ENCODE measurements at places on chromosomes 1 and 21.

DNA sequence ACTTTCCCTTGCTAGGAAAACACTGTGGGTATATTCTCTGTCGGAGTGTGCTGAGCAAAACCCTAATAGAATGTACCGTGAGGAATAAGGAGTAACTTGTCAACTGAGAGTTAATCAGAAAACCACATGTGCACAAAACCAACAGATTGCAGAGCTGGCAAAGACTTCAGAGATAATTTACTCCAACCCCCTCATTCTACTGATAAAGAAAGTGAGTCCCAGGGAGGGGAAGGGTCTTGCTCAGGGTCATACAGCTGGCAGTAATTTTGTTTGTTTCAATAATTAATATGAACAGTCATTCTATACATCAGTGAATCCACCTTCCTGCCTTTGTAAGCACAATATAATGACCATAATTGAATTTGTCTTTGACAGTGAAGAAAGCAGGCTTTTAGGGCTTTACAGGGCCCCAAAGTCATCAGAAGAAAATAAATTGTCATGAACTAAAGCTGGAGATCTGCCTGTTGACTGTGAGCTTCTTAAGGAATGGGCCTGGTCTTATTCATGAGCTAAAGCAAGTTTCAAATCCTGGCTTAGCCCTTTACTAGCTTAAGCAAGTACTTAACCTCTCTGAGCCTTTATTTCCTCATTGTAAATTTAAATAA is 67.2 kb upstream of the HOOK1 start:
- DNase-seq: no peak

DNA sequence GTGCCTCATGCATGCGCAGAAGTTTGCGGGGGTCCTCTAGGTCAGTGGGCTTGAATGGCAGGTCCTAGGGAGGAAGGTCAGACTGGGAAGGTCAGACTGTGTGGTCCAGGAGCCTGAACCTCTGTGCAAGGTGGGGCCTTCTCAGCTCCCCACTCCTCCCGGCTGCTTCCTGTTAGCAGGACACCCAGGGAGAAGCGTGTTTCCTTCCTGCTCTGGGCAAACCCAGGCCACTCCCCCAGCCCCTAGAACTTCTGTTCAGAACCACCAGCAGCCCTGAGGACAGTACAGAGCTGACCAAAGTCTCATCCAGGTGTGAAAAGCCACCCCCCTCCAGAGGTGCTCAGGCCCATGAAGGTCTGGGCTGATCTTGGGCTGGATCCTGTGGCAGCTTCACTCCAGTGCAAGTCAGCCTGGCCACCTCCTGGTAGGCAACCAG is 29.9 kb downstream of the NAV1 start:
- no peak for DNase-seq

DNA sequence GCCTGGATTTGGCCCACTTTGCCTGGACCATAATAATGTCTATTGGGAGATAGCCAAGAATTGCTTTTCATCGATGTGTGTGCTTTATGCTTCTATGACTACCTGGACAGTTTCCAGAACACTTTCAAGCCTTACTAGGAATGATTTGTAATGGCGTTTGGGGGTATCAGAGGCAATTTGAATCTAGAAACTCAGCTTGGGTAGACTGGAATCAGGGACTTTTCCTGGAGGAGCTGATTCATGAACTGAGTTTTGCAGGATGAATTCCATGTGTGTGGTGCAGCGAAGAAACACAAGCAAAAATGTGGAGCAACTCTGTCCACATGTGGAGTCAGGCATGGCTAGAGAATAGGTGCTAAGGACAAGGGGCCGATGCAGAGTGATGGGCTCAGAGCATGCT is 11.9 kb upstream of the TMEM61 start:
- DNase-seq: no peak

DNA sequence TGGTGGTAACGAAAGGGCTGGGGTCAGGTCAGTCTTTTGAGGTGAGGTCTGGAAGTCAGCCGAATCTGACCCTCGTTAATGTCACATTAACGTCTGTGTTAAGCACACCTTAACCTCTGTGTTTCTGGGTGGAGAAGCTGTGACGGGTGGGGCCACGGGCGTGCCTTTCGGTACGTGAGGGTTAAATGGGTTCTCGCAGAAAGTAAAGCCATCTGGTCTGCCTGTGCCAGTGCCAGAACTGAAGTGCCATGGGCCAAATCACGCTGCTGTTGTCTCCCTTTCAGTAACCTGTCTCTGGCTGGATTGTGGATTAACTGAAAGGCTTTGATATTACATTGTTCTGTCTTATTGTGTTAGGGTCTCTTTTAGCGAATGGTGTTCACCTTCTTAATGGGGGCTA is 14.4 kb downstream of the URB2 start:
- no peak for DNase-seq

GRCh38 chr1:218945050-218945449 is 228.6 kb upstream of the LYPLAL1 start:
- DNase-seq: peak; percentile 83

GRCh38 chr1:159889821-159890252 is 10.1 kb downstream of the CFAP45 start:
- DNase-seq: peak; percentile 91

GRCh38 chr1:91736715-91737615 is 149.0 kb downstream of the TGFBR3 start:
- DNase-seq: peak; percentile 79

- DNase-seq: peak; percentile 30
These were observed 110.6 kb downstream of the HS2ST1 start for GRCh38 chr1:87024936-87025540.

DNA sequence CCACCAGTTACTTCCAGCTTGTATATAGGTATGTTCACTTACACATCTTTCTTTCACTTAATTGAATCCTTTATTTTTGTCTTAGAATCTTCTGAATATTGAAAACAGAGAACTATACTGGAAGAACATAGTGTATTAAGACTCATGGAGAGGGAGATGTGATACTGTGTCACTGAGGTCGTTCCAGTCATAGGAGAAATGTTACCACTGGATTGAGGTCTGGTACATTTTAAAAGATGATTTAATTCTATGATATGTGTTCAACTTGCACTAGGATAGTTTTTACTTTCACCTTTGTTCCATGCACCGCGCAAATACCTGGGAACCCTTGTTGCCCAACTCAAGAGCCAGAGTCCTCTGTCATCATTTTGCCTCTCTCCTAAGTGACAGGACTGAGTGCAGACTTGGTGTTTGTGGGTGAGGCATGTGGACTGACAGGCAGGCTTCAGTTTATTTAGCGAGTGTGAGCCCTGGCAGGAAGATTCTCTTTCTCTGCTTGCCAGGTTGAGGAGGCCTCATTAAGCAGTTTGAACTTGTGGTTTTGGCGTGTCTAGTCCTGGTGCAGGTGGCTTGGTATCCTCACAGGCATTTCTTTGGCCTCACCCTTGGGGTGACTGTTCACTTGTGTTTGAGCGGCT is 63.7 kb downstream of the DYRK1A start:
- DNase-seq: no peak

DNA sequence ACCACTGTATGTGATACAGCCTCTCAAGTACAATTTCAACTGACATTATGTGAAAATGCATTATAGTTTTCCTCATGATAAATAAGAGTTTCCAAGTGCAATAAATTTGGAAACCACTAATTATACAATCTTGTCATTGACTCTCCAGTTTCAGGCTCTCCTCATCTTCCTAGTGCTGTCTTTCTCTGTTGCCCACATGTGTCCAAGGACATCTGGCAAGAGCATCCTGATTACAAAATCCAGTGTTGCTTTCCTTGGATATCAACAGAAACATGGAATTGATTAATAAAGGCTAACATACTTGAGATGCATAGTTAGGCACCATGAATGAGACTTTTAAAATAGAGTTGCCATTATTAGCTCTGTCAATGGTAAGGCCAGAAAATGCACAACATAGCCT is 15.6 kb upstream of the MAP10 start:
- DNase-seq: no peak

DNA sequence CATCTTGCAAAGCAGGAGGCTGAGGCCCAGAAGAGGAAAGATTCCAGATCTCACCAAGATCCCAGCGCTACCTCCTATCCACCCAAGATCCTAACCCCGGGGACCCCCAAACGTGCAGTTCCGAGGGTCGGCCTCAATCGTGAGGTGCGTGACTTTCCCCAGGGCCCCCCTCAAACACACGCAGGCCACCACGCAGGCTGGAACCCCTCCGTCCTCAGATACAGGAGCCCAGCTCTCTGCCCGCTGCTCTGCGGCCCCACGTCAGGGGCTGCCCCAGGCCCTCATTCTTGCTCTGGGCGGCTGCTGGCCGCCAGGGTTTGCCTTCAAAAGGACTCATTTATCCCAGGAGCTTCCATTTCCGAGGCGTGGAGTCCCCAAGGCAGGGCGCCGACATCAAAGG is 39.9 kb downstream of the KRTAP10-1 start:
- no peak for DNase-seq

DNA sequence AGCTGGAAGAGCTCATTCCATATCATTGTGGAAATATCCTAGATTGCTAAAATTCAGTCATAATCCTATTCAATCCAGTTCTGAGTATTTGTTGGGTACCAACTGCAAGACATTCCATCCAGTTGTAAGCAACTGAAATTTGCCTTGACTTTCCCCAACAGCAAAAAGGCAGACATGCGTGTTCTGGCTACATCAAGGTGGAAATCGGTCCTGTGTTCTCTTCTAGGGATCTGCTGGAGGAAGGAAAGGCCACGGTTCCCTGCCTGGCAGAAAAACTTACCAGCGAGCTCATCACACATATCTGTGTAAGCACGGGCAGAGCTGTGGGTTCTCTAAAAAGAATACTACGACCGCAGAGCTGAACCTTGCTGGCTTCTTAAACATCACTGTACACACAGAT is 17.5 kb downstream of the MX1 start:
- no peak for DNase-seq

DNA sequence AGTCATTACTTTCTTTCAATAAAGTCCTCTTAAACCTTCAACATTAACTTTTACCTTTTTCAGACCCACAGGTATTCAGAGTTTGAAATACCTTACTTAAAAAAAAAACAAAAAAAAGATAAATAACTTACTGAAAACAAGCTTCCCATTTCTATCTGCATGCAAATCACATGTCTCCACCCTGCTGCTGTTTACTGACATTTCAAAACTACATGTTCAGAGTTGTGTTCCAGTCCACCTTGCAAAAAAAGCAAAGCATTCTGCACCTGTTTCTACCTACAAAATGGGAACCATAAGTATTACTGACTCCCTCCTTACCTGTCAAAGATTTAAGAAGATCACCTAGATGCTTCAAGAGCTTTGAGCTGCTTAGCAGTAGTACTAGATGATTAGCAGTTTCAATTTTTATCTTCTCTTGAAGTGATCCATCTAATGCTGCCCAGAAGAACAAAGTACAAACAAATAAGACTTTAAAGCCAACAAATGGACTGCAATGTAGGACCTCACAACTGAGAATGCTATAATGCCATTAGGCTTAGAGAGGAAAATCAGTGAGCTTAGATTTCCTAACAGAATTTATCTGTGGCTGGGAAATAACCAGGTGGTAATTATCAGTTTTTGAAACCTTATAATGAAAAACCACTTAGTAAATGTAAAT is 61.2 kb downstream of the ANKRD13C start:
- DNase-seq: no peak

DNA sequence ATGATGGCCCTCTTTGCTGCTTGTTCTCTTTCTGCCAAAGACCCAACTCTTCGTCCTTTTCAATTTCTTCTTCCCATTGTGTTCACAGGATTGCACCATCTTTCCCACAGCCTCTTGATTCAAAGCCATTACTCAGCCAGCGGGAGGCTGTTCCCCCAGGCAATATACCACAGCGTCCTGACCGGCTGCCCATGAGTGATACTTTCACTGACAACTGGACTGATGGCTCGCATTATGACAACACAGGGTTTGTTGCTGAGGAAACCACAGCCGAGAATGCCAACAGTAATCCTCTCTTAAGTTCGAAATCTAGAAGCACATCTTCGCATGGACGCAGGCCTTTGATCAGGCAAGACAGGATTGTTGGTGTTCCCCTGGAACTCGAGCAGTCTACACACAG is 167.4 kb downstream of the LRRC40 start:
- no peak for DNase-seq

GRCh38 chr1:218412171-218412570 is 67.0 kb downstream of the TGFB2 start:
- peak; percentile 72 for DNase-seq

DNA sequence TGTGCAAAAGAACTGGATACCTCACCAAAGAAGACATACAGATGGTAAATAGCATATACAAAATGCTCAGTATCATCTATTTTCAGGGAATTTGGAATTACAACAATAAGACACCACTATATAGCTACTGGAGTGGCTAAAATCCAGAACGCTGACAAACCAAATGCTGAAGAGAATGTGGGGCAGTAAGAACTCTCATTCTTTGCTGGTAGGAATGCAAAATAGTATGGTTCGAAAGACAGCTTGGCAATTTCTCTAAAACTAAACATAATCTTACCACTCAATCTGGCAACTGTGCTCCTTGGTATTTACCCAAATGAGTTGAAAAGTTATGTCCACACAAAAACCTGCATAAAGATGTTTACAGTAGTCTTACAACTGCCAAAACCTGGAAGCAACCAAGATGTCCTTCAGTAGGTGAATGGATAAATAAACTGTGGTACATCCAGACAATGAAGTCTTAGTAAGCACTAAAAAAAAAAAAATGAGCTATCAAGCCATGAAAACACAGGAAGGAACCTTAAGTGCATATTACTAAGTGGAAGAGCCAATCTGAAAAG is 26.5 kb downstream of the TARBP1 start:
- no peak for DNase-seq

GRCh38 chr1:231630558-231631205 is 4.1 kb downstream of the DISC1 start:
- no peak for DNase-seq

DNA sequence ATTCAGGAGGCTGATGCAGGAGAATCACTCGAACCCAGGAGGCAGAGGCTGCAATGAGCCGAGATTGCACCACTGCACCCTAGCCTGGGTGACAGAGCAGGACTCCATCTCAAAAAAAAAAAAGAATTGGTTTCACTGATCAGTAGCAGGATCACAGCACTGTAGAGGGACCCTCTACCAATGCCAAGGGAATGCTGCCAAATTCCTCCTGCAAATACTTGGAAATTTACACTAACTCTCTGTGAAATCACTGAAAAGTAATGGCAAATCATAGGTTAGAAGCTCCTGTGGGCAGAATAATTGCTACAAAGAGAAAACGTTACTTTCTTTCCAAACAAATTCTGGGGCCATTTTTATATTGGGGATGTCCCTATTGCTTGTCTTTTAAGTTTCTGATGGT is 6.7 kb upstream of the GPR25 start:
- DNase-seq: peak; percentile 40

DNA sequence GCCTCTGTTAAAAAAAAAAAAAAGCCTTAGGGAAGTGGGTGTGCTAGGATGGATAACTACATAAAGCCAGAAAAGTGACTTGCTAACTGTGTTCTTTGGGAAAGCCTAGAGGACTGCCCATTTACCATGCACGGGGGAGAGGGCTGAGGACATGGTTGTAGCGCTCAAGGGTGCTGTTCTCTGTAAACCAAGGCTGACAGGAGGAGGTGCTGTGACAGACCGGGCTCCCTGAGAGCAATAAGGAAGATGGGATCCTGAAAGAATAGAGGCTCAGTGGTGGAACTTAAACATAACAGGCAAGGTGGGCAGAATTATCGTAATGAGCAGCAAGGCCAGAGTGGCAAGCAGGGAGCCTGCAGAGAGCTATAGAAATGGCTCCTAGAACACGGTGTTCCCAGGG is 98.5 kb upstream of the DISP3 start:
- no peak for DNase-seq

GRCh38 chr21:39638281-39638680 is 25.5 kb downstream of the B3GALT5 start:
- no peak for DNase-seq

All from fibroblast of the aortic adventitia (primary cell).